ENCODE measurements at places on chromosomes 11 and 22.

GRCh38 chr11:29025001-29025400, 916.8 kb downstream of the METTL15 start:
- DNase-seq = no peak

DNA sequence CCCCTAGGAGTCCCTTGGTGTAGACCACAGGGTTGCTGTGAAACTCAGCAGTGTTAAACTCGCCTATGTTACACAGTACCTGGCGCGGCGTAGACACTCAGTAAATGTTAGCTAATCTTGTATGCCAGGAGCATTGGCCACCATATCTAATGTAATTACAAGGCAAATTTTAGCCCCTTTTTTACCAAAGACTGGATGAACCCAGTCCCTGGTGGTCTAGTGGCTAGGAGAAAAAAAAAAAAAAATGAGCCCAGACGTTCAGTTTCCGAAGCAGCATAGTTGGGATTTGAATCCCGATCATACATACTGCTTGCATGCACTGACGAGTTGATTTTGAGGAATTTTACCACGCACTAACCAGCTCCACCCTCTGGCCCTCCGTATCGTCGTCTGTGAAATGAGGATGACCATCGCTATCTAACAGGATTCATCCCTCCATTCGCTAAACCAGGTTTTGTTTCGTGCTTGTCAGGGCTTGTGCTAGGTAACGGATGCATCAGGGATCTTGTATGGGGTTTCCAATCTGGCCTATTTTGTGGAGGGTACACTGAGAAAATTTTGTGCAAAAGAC, 688 bp downstream of the PTS start:
- no peak for DNase-seq

- no peak for DNase-seq
Observed at GRCh38 chr11:93490996-93491618, 52.1 kb downstream of the SMCO4 start.

DNA sequence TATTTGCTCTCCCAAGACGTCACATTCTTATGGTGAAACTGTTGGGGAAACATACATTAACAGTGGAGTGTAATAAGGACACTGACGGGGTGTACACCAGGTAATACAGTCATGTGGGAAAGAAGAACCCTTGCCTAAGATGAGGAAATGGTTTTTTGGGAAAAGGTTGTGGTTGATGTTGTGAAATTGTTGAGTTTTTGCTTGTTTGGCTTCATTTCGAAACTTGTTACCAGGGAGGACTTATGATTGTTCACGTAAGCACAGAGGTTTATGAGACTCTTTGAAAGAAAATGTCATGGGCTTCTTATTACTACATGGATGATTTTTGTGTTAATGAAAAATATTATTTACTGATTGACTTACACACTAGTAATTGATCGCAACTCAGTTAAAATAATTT, 16.8 kb downstream of the ANO3 start:
- DNase-seq = no peak

DNA sequence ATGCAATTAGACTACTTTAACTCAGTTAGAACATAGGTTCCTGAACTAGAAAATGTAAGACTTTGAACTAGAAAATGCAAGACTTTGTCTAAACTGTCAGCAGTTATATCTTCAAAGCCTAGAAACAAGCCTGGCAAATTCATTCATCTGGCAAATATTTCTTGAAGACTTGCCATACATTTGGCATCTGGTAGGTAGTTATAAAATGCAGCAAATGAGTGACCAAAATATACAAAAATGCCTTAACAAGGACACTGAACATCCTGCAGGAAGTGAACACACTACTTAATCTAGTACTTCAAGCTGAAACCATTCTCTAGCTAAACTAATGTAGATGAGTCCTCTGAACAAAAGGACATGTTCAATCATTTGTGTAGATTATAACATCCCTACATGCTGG, 84.7 kb upstream of the SCUBE2 start:
- no peak for DNase-seq
